NCI-H1436 (cell line): ENCODE measurements at places on chromosomes 16 and 17.
A peak's percentile ranks its signal among the peaks of the same experiment; 100 is the strongest.

GRCh38 chr16:4190712-4191333 is 51.1 kb downstream of the SRL start:
- no peak for DNase-seq

DNA sequence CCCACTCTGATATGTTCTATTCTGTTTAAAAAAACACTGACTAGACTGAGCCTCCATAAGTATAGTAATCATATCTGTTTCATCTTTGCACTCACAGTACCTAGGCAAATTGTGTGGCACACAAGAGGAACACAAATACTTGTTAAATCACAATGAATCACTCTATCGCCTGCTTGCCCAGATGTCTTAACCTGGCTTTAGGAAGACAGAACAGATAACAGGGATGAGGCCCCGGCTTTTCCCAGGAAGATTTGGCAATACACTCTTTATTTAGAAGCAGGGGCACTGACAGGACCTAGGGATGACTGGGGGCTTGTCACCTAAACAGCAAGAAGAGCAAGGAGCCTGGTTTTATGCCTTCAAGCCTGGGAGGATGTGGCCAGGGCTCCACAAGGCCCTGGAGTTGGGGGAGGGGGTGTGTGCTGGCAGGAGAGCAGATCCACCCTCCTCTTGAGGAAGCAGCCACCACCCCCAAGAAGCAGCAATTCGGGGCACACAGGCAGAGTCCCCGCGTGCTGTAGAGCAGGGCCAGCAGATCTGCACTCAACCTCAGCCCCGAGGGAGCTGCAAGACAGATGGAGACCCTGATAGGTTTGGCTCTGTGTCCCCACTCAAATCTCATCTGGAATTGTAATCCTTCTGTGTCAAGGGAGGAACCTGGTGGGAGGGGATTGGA is 41.0 kb upstream of the KSR1 start:
- no peak for DNase-seq

- DNase-seq = no peak
Measured at GRCh38 chr17:75084039-75084660, 3.6 kb upstream of the SLC16A5 start.

DNA sequence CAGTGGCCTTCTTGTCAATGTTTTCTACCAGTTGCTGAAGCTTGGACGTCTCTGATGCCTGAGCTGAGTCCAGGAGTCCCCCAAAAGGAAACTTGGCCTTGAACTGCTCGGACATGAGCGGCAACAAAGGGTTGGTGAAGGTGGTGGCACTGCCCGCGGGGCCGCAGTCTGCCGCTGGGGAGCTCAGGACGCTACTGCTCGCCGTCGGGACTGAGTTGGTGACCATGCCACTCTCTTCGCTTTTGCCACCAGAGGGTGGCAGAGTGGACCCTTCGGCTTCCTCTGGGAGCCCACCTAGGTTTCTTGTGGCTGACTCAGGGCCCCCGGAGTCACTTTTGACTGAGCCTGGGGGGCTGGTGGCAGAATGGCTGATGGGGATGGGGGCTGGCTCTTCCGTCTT is 11.0 kb downstream of the SALL1 start:
- no peak for DNase-seq

GRCh38 chr17:70369391-70369790 is 200.1 kb downstream of the KCNJ2 start:
- no peak for DNase-seq

DNA sequence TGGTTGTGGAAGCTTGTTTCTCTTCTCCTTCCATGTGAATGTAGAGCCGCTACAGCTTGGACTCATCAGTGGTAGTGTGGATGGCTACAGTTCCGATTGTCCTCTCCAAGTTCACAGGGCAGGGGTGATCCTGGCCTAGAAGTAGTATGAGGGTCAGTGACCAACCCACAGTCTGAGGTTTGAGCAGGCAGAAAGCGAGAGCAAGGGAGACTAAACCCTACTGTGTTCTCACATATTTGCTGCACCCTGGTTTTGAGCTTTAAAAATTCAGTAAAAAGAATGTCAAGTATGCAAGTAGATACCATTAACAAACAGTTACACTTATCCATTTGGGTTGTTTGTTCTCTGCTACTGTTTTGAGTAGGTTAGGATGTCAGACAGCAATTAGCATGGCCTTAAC is 148.9 kb downstream of the MRTFB start:
- DNase-seq = no peak

GRCh38 chr16:3732171-3732570 is 14.8 kb upstream of the TRAP1 start:
- no peak for DNase-seq

DNA sequence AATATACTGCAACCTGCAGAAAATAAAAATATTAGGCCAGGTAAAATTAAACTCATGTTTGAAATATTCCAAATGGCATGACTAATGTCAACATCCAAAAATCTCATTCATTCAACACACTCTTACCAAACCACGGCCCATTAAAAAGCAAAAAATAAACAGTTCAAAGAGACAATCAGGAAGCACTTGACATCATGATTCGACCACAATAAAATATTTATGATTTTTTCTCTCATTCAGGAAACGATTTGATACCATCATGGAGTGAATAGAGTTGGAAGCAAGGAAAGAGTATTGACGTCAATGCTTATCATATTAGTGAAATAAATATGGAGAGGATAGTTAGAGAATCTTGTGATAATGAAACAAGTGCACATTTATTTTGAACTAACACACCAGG is 354.1 kb downstream of the KCNJ2 start:
- no peak for DNase-seq

GRCh38 chr17:81075307-81075706 is 40.4 kb downstream of the BAIAP2 start:
- no peak for DNase-seq

GRCh38 chr17:18362698-18363100 is 651 bp downstream of the SHMT1 start:
- no peak for DNase-seq

DNA sequence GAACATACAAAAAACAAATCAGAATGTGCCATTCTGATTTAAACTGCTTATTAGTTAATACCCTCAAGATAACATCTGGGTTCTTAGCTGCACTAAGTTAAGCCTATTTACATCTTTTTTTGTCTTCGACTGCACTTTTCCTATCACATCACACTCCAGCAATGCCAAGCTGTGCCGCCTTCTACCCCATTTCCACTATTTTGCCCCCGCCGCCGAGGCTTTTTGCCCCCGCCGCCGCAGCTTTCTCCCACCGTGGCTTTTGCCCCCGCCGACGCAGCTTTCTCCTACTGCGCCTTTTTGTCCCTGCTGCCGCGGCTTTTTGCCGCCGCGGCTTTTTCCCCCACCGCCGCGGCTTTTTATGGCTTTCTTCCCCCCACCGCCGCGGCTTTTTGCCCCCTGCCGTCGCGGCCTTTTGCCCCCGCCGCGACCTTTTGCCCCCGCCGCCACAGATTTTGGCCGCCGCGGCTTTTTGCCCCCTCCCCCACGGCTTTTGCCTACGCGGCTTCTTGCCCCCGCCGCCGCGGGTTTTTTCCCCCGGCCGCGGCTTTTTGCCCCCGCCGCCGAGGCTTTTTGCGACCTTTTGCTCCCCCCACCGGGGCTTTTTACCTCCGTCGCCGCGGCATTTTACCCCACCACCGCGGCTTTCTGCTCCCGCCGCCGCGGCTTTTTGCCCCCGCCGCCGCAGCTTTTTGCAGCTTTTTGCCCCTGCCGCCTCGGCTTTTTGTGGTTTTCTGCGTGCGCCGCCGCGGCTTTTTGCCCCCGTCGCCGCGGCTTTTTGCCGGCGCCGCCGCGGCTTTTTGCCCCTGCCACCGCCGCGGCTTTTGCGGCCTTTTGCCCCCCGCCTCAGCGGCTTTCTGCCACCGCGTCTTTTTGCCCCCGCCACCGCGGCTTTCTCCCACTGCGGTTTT is 331.4 kb upstream of the WSB1 start:
- DNase-seq = no peak

DNA sequence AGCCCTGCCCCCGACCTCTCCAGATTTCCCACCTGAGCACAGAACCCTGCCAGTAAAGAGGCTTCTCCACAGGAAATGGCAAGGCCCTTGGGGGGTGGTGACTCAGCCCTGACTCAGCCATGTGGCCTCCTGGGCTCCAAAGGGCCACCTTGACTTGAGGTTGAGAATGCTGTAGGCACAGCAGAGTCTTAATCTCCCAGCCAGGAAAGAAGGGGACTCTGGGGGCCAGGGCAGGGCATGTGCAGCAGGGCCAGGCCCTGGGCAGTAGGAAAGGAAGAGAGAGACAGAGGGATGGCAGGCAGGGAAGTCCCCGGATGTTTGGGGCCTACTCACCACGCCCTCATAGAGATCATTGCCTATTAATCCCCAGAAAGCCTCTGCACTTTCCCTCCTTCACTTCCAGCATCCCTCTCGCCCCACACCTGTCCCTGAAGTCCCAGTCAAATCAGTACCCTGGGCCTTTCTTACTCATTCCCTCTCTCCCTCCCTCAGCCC is 4.8 kb upstream of the ITGA3 start:
- no peak for DNase-seq

DNA sequence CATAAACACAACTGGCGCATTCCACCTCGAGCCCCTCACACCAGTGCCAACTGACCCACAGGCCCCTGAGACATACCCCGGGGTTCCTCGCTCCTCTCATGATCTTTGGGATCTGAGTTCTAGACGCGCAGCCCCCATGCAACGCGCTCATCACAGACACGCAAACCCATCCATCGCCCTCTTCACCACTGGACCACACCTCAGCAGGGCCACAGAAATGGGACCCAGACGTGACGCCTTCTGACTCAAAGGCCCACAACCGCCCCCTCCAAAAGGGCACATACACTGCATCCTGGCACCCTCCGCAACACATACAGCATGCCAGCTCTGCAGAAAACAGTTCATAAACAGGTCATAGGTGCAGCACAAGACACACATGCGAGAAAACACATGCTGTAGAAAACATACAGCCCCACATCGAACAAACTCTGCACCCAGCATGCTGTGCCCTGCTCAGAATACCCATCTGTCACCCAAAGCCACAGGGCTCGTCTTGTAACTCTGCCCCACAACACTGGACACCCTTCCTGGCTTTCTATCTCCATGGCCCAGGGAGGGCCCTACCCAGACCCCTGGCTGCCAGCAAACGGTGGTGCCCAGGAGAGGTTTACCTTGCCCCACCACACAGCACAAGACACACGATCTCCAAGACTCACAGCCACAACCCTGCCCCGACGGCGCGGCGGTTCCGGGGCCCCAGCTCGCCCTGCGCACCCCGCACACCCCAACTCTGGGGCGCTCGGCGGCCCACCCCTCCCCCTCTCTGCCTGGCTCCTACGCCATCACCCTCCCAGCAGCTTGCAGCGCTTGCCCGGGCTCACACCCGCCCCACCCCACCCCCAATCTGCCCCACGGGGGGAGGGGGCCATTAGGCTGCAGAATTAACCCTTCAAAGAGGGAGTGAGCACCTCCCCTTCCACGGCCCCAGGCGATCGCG is 887 bp downstream of the ZBTB4 start:
- DNase-seq = peak; percentile 27

- peak; percentile 79 for DNase-seq
Measured at GRCh38 chr17:32783602-32784001, 93.3 kb downstream of the MYO1D start.

- DNase-seq = no peak
Measured at GRCh38 chr17:67636834-67637520, 80.8 kb upstream of the NOL11 start.

GRCh38 chr17:74860229-74860871 is 665 bp upstream of the GRIN2C start:
- peak; percentile 16 for DNase-seq

DNA sequence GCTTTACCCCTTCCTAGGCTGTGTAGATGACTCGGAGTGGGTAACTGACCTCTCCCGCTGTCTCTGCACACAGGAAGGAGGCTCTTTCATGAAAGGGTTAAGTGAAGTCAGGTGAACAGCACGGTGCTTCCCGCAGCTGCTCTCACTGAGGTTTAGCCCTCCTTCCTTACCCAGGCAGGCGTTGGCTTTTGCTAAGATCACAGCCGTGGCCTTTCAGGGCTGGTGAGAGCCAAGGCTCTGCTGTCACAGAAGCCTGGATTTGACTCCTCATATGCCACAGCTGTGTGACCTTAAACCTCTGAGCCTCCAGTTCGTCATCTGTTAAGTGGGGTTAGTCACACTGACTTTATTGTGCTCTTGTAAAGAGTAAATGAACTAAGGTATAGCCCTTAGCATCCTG is 90.9 kb upstream of the PLCG2 start:
- DNase-seq = no peak

DNA sequence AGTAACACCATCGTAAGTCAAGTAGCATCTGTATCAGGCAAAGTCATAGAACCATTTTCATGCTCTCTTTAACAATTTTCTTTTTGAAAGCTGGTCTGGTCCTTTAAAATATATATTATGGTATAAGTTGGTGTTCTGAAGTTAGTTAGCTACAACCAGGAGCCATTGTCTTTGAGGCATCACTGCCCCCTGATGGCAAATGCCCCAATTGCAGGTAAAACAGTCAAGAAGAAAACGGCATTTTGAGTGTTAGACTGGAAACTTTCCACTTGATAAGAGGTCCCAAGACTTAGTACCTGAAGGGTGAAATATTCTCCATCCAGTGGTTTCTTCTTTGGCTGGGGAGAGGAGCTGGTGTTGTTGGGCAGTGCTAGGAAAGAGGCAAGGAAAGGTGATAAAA is 14.1 kb downstream of the TP53 start:
- DNase-seq = no peak

DNA sequence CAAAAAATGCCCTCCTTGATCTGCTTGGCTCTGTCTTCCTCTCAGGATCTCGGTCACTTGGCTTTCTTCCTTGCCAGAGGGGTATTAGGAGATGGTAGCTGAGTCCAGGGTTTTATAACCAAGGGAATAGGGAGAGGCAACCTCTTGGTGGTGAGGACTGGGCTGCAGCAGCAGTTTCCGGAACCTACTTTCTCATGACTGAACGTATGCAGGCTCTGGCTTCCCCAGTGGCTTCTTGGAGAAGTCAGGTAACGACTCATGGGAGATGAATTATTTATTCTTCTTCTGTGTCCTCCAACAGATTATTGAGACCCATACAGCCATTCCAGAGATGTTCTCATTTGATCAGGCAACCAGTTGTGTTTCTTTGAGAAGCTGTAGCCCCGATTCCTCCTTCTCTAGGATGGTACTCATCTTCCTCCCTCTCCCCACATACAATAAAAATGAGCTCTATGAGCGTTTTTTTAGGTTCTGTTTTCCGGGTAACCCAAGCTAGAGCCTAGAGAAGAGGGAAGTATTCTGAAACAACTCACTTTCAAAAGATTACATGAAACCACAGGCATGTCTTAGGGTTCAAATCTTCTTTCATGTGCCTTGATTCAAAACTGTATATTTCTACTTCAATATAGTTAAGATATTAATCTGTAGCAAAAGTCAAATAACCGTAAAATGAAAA is 22.3 kb upstream of the DHX40 start:
- no peak for DNase-seq
